ENCODE measurements at places on chromosomes 7 and 10.

GRCh38 chr10:109892931-109893330 lies 30.4 kb downstream of the XPNPEP1 start:
- DNase-seq, result no peak

GRCh38 chr7:80830584-80831285 lies 88.1 kb downstream of the SEMA3C start:
- no peak for DNase-seq

DNA sequence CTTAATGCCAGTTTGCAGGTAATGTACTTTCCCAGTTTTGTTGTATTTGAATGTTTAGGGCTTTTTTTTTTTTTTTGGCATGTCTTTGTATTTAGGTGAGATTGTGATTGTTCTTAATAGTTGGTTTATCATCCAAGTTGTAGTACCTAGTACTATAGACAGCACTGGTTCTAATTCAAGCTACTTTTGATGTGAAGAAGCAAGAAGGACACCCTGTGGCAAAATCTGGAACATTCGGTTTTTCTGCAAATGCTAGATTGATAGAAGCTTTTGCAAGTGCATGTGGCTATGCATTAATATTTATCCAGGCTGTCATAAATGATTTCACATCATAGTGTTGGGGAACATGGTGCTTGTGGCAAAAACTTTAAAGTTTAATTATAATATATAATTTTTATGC lies 248.9 kb downstream of the FOXP2 start:
- no peak for DNase-seq

- DNase-seq, result no peak
Measured at GRCh38 chr10:89185658-89186057, 21.5 kb downstream of the CH25H start.

- no peak for DNase-seq
Measured at GRCh38 chr10:104260775-104261115, 6.1 kb downstream of the GSTO1 start.

- no peak for DNase-seq
Measured at GRCh38 chr10:19826712-19827111, 10.5 kb downstream of the PLXDC2 start.

- no peak for DNase-seq
Measured at GRCh38 chr10:32390193-32390592, 43.2 kb upstream of the EPC1 start.

Data from CD4-positive, alpha-beta T cell treated with Interleukin-17A for 1 hour (primary cell).